GM20000 (cell line): ENCODE measurements at places on chromosomes 2 and 18.

DNA sequence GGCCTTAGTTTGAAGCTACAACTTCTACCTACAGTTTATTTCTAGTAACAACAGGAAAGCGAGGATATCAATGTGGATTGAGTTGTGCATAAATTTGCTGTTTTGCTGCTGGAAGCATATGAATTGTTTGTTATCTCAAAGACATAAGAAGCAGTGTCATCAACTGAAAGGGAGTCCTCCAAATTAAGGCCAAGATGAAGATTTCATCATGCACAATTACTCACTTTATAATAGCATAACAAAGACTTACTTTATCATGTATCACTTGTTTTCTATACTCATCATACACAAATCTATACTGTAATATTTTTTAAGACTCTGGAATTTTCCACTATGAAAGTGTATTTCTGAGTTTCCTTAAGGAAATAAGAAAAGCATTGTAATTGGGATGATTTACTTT lies 136.1 kb upstream of the FANCL start:
- DNase-seq, result no peak

DNA sequence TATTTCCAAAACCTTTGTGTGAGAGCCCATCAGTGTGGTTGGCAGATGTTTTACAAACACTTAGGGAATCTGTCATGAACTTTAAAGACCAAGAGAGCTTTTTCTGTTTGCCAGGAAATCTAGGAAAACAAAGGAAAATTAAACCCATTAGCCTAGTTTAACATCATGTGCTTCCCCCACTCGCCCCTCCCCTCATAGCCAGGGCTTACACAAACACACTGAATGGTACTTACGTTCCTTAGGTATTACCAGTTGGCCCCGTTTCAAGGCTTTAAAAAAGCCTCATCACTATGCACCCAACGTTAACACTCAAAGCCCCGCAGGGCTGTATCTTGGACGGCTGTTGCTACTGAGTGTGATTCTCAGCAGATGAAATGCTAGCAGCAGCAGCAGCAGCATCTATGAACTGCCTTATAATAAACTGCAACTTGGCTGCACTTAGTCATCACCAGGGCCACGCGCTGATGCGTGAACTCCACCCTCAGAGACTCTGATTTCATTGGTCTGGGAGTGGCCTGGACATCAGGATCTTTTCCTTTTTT lies 20.1 kb upstream of the TTC39C start:
- DNase-seq, result no peak

GRCh38 chr2:141555876-141556470 lies 574.8 kb downstream of the LRP1B start:
- DNase-seq, result no peak

- no peak for DNase-seq
Measured at GRCh38 chr2:45218931-45219339, 209.7 kb upstream of the SIX2 start.

- peak; percentile 54 for DNase-seq
Measured at GRCh38 chr2:180983468-180984242, 3.2 kb downstream of the UBE2E3 start.

DNA sequence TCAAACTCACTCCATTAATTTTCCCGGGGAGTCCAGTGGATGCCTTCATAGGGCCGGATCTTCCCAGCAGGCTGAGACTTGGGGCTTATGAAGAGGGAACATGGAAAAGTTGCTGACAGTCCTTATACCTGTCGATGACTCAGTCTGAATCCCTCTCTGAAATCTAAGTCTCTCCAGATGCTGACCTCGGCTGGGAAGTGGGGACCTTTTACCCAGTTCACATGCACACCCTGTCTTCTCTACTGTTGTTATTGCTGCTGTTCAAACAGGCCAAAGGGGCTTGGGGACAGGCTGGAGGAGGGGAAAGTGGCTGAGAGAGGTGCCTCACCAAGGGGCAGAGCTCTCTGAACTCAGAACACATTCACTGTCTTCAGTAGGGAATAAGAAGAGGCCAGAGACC lies 4.1 kb upstream of the TNP1 start:
- no peak for DNase-seq
